ENCODE measurements at places on chromosomes 3 and 15. TPM values are rescaled to one million over a fixed set of nuclear protein-coding genes. Genes with fewer than 3 reads are reported as not detected.

The APPL1 gene
- 70.9 TPM for total RNA-seq

The STIMATE gene
- total RNA-seq = 15.1 TPM

The TWF2 gene
- total RNA-seq = 124 TPM

The SLCO2A1 gene
- total RNA-seq = 2.2 TPM

The CYP11A1 gene
- total RNA-seq = not detected

The FANCD2OS gene
- not detected for total RNA-seq

The BDH1 gene
- total RNA-seq = 8.9 TPM

The KIF23 gene
- total RNA-seq = 59.4 TPM

The EIF2A gene
- total RNA-seq = 306 TPM

The SEMA6D gene
- total RNA-seq = 10.0 TPM

The IMPG2 gene
- total RNA-seq = 0.50 TPM

The C3orf62 gene
- total RNA-seq = 2.1 TPM

The SERINC4 gene
- total RNA-seq = not detected

The CHRNA5 gene
- 19.1 TPM for total RNA-seq

The SUCNR1 gene
- not detected for total RNA-seq

The CD86 gene
- total RNA-seq = not detected

The FRMD4B gene
- total RNA-seq = 146 TPM

The DPPA4 gene
- total RNA-seq = not detected

The GOLGA8G gene
- total RNA-seq = not detected

The GOLGA6L10 gene
- 0.40 TPM for total RNA-seq

The ZMYND10 gene
- total RNA-seq = 0.13 TPM

The CFAP44 gene
- 6.0 TPM for total RNA-seq

The CSNK1G1 gene
- total RNA-seq = 39.0 TPM

The WDR49 gene
- total RNA-seq = under 0.01 TPM

The ARHGEF3 gene
- total RNA-seq = 20.2 TPM

The OR5K2 gene
- total RNA-seq = not detected

The KNG1 gene
- total RNA-seq = not detected

The MCF2L2 gene
- 0.53 TPM for total RNA-seq
